Left renal cortex interstitium (tissue), 4 donors: ENCODE measurements at places on chromosomes 16 and 17.

- no peak for DNase-seq
Observed at GRCh38 chr16:85853547-85854545, 45.1 kb upstream of the IRF8 start.

GRCh38 chr17:7440834-7441195 is 1.5 kb downstream of the FGF11 start:
- DNase-seq, result no peak

GRCh38 chr17:73663614-73664013 is 19.4 kb upstream of the SDK2 start:
- DNase-seq, result no peak

- no peak for DNase-seq
Observed at GRCh38 chr17:4827399-4827798, 5.7 kb upstream of the MINK1 start.

DNA sequence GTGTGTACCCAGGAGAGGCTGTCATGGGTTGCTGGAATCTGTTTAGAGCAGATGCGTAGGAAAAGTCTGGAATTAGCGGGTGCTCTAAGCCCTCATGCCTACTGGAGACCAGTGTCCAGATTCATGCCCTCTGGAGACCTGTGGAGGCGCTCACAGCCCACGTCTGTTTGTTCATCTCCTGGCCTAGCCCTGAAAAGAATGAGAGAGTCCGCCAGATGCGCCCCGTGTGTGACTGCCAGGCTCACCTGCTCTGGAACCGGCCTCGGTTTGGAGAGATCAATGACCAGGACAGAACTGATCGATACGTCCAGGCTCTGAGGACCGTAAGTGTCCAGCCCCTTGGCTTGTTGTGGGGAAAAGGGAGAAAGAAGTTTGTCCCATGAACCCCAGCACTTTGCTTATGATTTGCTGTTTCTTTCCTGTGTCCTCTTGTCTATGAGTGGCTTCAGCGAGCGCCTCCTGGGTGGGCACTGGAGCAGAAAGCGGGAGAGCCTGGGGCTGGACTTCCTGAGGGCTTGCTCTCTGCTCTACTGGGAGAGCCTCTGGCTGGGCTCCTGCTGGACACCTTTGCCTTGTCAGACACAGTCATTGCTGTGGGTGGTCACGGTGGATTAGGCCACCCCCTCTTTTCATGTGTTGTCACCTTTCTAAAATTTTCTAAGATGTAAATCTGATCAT is 35.3 kb downstream of the PRMT7 start:
- no peak for DNase-seq

DNA sequence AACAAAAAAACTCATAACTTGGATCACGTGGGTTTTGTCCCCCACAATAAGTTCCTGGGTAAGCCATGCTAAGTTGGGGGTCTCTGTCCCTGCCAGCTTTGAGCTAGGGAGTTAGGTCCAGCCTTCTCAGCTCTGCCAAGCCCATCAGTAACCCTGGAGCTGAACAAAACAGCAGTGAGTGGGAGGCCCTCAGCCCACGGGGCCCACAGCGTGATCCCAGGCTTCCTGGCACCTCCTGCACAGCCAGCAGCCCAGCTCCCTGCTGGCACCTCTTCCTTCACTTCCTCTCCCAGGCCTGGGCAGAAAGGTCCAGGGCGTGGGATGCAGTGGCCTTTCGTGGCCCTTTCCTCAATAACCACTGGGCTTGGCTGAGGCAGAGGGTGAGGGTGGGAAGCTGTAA is 35.5 kb upstream of the CDC42EP4 start:
- no peak for DNase-seq

DNA sequence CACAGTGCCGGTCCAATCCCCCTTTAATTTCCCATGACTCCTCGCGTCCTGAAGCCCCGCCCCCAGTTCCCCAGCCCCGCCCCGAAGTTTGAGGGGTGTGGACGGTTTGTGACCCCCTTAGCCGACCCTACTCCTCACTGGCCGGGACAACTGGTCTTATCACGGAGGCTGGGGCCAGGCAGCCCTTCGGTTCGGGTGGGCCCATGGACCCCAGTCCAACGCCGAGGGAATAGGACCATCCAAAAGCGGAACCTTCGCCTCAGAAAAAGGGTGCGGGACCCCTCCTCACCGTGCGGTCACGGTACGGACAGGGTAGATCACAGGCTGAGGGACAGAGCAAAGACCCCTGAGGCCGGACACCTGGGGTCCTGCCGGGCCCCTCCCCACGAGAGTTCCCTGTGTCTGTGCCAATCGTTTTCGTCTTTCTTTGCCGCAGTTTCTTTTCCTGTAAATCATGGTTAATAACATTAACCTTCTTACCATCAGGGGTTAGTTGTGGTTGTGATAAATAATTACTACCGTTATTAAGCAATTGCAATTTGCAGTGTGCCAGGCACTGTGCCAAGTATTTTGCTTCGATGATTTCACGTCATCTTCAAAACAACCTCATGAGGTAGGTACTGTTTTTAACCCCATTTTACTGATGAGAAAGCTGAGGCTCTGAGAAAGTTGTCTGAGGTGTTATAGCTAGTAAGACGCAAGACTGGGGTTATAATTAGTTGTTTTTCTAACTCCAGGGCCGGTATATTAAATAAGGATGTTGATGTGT is 543 bp downstream of the TMUB2 start:
- no peak for DNase-seq

DNA sequence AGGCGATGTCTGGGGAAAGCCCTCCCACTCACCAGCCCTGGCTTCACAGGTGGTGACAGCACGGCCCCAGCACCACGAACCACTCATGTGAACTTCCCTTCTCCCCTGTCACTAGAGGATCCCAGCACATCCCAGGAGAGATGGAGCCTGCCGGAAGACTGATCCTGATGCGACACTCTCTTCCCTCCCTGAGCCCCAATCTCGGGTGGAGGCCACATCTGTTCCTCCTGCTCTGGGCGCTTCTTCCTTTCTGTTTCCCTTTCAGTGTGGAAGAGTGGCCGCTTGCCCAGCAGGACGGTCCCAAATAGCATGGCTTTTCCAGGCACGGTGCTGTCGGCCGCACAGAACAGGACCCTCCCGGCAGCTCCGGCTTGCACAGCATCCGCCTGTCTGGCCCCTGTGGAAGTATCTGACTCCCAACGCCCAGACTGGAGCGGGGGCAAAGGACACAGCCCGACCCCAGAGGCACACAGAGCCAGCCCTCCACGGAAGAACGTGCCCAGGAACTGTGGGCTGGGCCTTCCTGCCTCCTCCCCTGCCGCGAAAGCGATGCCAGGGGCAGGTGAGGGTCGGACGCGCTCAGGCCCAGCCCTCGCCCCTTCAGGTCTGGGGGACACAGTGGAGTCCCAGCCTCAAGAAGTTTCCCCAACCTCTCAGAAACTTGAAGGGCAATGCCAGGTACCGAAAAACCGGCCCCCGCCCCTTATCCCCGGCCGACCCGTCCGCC is 37.6 kb downstream of the CBFA2T3 start:
- no peak for DNase-seq

- DNase-seq, result no peak
Observed at GRCh38 chr17:6274310-6274709, 160.6 kb downstream of the AIPL1 start.

DNA sequence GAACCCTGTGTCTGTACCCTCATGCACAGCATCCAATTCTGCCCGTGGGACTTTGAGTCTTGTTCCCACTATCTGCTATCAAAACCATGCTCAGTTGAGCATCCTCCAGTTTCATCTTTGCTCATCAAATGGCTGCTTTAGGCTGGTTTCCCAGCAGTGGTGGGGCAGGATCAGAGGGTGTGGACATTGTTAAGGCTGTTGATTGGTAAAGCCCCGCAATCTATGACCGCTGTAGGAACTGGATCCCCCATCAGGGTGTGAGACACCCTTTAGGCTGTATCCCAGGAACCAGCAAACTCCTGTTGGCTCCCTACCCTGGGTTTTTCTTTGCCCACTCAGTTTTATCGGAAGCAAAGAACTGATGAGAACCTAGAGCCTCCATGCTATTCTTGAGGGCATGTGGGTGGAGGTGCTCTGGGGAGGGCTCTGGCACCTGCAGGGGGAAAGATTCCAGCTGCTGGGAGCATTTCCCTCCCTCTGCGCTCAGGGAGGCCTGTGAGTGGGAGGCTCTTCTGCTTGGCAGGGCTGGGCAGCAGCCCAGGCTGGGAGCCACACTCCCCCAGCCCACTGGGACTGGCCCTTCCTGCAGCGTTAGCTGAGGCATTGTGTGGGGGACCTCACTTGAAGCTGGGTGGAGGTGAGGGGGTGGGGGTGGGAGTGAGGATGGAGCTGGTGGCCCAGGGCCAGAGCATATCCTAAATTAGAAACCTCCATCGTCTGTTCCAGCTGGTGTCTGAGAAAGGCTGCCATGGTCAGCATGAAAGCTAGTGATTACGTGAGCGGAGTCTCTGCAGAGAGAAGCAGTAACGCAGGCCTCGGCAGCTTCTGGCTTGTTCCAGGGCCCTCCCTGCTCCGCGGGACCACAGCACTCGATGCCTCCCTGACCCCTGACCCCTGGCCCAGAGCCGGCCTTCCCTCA is 160.6 kb downstream of the IRF8 start:
- DNase-seq, result no peak

GRCh38 chr17:75753514-75754377 is 11.2 kb downstream of the GALK1 start:
- no peak for DNase-seq

- no peak for DNase-seq
Observed at GRCh38 chr16:35639233-35640205, 2180.1 kb downstream of the TP53TG3F start.

DNA sequence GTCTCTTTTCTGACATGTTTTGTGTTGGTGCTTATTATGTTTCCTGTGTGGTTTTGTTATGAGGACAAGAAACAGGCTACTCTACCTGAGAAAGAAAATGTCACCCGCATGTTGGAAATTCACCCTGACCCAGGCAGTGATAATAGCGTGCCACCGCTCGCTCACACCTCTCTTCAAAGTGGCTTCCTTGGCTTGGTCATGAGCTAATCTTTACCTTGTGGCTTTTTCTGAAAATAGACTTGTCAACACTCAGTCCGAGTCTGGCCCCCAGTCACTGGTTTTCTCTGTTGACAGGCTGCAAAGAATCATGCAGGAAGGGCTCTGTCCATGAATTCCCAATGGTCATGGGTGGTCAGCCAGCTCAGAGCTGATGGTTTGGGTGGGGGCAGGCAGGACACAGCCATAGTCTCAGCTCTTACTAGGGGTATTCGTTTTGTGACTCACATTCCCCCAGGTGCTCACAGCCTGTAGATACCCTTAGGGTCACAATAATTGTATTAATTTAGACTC is 121.3 kb upstream of the CACNG5 start:
- no peak for DNase-seq

GRCh38 chr16:19488213-19488640 is 33.7 kb downstream of the GDE1 start:
- DNase-seq, result no peak

DNA sequence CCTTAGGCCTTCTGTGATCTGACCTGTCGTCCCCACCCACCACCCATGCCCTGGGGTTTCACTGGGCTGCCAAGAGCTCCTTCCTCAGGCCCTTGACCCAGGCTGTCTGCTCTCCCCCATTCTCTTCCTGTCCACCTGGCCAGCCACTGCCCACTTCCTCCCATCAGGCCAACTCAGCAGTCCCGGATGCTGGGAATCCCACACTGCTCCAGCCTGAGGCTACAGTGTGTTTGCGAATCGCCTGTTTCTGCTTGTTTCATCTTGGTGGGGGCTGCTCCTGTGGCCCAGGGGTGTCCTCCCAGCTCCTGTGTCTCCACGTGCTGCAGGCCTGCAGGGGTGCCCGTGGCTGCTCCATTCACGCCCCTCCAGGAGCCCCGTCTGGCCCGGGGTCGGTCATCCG is 839 bp upstream of the METRN start:
- no peak for DNase-seq

- DNase-seq, result no peak
Observed at GRCh38 chr16:11104168-11105037, 151.6 kb downstream of the SOCS1 start.

- DNase-seq, result no peak
Observed at GRCh38 chr16:81401035-81401950, 43.3 kb upstream of the CMIP start.

GRCh38 chr16:19753815-19754643 is 36.0 kb downstream of the IQCK start:
- no peak for DNase-seq

DNA sequence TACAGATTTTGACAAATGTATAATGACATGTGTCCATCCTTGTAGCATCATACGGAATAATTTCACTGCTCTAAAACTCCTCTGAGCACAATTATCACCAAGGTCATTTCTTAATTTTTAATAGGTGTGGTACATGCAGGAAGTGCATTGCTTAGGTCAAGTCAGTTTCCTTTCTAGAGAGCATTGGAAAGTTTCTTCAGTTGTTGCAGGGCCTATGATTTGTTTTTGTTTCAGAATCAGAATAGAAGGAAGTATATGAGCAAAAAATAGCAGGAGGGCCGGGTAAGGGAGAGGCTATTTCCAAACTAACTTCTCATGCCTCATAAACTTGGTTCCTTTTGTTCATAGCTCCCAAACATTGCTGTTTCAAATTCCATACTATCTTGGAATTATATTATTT is 24.0 kb upstream of the SLFN5 start:
- no peak for DNase-seq

- peak; percentile 78 for DNase-seq
Observed at GRCh38 chr16:29811170-29811895, 660 bp upstream of the PRRT2 start.

- DNase-seq, result no peak
Observed at GRCh38 chr17:1730326-1731193, 6.1 kb downstream of the WDR81 start.

- no peak for DNase-seq
Observed at GRCh38 chr16:1763521-1764511, 7.5 kb downstream of the NME3 start.

DNA sequence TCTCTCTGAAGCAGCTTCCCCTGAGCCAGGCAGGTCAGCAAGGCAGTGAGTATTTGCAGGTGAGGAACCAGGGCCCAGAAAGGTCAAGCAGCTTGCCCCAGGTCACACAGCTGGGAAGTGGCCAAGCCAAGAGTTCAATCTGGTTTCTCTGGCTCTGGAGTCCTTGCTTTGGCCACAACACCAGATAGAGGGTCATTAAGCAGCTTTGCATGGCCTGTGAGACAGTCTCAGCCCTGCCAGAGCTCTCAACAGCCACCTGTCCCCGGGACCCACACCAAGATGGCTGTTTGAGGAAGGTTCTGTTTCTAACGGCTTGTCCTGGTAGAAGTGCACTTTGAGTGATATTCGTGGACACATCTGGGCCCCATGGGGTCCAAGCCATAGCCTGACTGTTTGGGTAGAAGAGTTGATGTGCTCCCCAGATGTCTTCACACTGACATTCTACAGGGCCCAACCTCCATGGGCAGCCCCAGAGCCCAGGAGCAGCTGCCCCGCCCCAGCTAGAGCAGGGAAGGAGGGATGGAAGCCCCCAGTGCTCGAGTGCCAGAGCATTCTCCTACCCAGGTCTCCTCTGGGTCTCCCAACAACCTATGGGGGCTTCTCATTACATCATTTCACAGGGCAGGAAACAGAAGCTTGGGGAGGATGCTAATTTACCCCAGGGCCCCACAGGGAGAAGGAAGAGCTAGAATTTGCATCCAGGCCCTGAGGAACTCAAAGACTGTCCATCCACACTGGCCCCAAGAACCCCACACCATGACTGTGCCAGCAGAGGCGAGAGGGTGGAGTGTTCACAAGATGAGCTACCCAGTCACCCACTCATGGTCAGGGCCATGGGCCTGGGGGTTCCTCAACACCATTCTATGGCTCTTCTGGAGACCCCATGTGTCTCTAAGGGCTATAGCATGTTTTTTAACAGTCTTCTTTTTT is 107.3 kb upstream of the CDH5 start:
- DNase-seq, result no peak
